Endothelial cell of umbilical vein (primary cell): ENCODE measurements at places on chromosomes 12 and 14.
A peak's percentile ranks its signal among the peaks of the same experiment; 100 is the strongest.

- no peak overlapping the region for H3K27ac ChIP-seq
- H3K4me3 ChIP-seq: no peak overlapping the region
- H3K27me3 ChIP-seq: no peaks in the 10 kb centered on the region
- DNase-seq: no peak
- H3K36me3 ChIP-seq: peaks cover 8% of the 10 kb centered on the region
These were observed 49.8 kb downstream of the TRPV4 start for GRCh38 chr12:109783135-109783964.

GRCh38 chr14:39426605-39427004 is 5.6 kb downstream of the FBXO33 start:
- H3K27me3 ChIP-seq: no peaks in the 10 kb centered on the region
- H3K36me3 ChIP-seq: no peaks in the 10 kb centered on the region
- DNase-seq: peak; percentile 77
- H3K4me3 ChIP-seq: no peak overlapping the region

DNA sequence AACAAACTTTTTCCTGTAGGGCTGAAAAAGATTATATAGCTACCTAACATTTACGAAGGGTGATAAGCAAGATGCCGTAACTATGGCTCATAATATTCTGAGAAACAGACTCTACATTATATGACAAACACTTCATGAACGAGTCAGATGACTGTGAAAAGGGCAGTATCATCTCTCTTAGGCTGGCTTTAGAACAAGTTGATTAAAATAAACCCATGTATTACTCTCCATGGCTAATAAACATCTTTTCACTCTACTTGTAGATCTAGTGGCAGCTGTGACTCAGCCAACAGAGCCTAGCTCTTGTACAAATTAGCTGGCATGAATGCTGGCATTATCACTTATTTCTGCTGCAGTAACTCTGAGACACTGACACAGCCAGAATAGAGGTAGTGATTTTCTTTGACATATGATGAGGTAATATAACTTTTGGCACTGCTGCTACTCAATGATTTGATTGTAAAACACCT is 47.1 kb downstream of the SLC2A13 start:
- no peaks in the 10 kb centered on the region for H3K4me1 ChIP-seq
- H3K4me3 ChIP-seq: no peak overlapping the region
- H3K27ac ChIP-seq: no peak overlapping the region
- no peaks in the 10 kb centered on the region for H3K36me3 ChIP-seq
- no peak for DNase-seq
- H3K27me3 ChIP-seq: no peaks in the 10 kb centered on the region

- H3K27ac ChIP-seq: no peak overlapping the region
- no peak for DNase-seq
- no peaks in the 10 kb centered on the region for H3K36me3 ChIP-seq
- peaks cover 28% of the 10 kb centered on the region for H3K4me1 ChIP-seq
- H3K27me3 ChIP-seq: no peaks in the 10 kb centered on the region
- H3K4me3 ChIP-seq: no peak overlapping the region
These were observed 29.5 kb downstream of the NINJ2 start for GRCh38 chr12:633731-634130.

DNA sequence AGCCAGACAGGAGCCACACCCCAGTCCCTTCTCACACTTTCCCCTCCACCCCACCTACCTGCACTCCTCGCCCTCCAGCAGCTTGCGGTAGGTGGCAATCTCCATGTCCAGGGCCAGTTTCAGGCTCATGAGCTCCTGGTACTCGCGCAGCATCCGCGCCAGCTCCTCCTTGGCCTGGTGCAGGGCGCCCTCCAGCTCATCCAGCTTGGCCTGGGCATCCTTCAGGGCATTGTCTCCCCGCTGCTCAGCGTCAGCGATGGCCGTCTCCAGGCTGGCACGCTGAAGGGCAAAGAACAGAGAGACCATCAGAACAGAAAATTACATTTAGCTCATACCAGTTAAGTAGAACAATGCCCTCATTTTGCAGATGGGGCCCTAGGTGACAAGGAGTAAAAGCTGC is 5.5 kb downstream of the KRT74 start:
- H3K36me3 ChIP-seq: no peaks in the 10 kb centered on the region
- no peak overlapping the region for H3K4me3 ChIP-seq
- no peaks in the 10 kb centered on the region for H3K4me1 ChIP-seq
- no peak for DNase-seq
- peaks cover 7% of the 10 kb centered on the region for H3K27me3 ChIP-seq

GRCh38 chr12:22536346-22536945 is 7.9 kb downstream of the C2CD5 start:
- H3K4me3 ChIP-seq: no peak overlapping the region
- peaks cover 6% of the 10 kb centered on the region for H3K36me3 ChIP-seq
- no peaks in the 10 kb centered on the region for H3K27me3 ChIP-seq
- peaks cover 7% of the 10 kb centered on the region for H3K4me1 ChIP-seq

- peaks cover 2% of the 10 kb centered on the region for H3K27me3 ChIP-seq
- no peak overlapping the region for H3K27ac ChIP-seq
- H3K4me1 ChIP-seq: no peaks in the 10 kb centered on the region
- H3K4me3 ChIP-seq: no peak overlapping the region
- H3K36me3 ChIP-seq: no peaks in the 10 kb centered on the region
- no peak for DNase-seq
These were observed 8.8 kb upstream of the KRT74 start for GRCh38 chr12:52582486-52582885.

- no peaks in the 10 kb centered on the region for H3K36me3 ChIP-seq
- DNase-seq: no peak
- peaks cover 19% of the 10 kb centered on the region for H3K27me3 ChIP-seq
- no peak overlapping the region for H3K27ac ChIP-seq
- peaks cover 11% of the 10 kb centered on the region for H3K4me1 ChIP-seq
These were observed 361.9 kb downstream of the DAD1 start for GRCh38 chr14:22227084-22227483.
